ENCODE measurements at places on chromosomes 6 and 20. TPM values are rescaled to one million over a fixed set of nuclear protein-coding genes. Genes with fewer than 3 reads are reported as not detected.

TBX18 gene
- 14.1 TPM for total RNA-seq

SLC16A10 gene
- total RNA-seq = 7.2 TPM

BTNL2 gene
- not detected for total RNA-seq

TOMM34 gene
- total RNA-seq = 65.5 TPM

TP53TG5 gene
- 1.4 TPM for total RNA-seq

KCNB1 gene
- total RNA-seq = 0.86 TPM

EPPIN gene
- total RNA-seq = 2.0 TPM

ZKSCAN4 gene
- 5.6 TPM for total RNA-seq

FILIP1 gene
- 0.62 TPM for total RNA-seq

SASH1 gene
- 125 TPM for total RNA-seq

PSORS1C2 gene
- 0.92 TPM for total RNA-seq

GRCh38 chr20:10853176-10853575, 179.4 kb upstream of the JAG1 start:
- ATAC-seq = no peak

GRCh38 chr6:82419859-82420258, 56.2 kb downstream of the TPBG start:
- no peak for ATAC-seq

GRCh38 chr20:49471397-49471796, 11.1 kb downstream of the KCNB1 start:
- no peak for ATAC-seq

DNA sequence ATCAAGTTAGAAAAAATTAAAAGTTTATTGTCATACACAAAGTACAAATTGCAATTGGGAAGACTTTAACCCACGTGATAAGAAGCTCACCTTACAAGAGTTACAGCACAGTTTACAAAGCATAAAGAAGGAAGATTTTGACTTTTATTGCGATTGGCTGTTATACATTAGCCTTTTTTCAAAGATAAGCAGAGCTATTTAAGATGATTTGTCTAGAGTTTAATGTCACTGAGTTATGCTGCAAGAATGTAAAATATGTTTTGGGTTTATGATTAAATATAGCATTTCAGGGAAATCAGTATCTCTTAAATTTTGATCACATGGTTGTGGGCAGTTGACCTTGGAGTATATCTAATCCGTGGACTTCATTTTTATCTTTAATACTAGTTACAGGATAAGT, 664.2 kb upstream of the PTCHD4 start:
- ATAC-seq = no peak

- no peak for ATAC-seq
Measured at GRCh38 chr20:50144362-50144761, 9.2 kb downstream of the PEDS1 start.

GRCh38 chr6:33000055-33000454, 9.3 kb downstream of the HLA-DOA start:
- ATAC-seq = no peak

DNA sequence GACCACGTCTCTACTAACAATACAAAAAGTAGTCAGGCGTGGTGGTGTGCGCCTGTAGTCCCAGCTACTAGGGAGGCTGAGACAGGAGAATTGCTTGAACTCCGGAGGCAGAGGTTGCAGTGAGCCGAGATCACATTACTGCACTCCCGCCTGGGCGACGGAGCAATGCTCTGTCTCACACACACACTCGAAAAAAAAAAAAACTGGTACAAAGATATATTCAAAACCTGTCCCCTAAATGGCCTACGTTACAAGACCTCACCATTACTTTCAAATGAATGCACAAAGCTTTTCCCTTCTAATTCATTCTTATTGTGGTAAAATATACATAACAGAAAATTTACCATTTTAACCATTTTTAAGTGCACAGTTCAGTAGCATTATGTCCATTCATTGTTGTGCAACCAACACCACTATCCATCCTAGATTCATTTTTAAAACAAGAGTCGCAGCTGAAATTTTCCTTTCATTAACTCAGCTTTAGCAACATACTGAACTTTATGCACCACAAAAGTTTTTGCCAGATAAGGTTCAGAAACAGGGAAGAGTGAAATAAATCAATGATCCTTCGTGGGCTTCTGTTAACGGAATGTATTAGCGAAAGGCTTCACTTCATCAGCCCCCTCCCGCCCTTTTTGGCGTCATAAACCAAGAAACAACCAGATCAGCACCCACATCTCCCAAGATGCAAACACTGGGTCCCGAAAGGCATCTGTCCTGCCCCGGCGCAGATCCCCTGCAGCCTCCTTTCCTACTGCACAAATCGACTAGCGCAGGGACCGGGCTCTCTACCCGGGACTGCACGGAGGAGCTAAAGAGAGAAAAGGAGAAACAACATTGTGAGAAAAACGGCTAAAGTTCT, 825 bp upstream of the FAM135A start:
- peak; percentile 45 for ATAC-seq

GRCh38 chr6:152457949-152458624, 179.1 kb downstream of the SYNE1 start:
- ATAC-seq = no peak

GRCh38 chr6:47700596-47700995, 2.2 kb downstream of the ADGRF4 start:
- no peak for ATAC-seq

- ATAC-seq = no peak
Measured at GRCh38 chr6:12096342-12096741, 84.2 kb downstream of the HIVEP1 start.

- ATAC-seq = no peak
Measured at GRCh38 chr20:59708326-59708725, 104.0 kb downstream of the PHACTR3 start.

GRCh38 chr20:38034108-38034649, 633 bp downstream of the RPRD1B start:
- ATAC-seq = no peak

DNA sequence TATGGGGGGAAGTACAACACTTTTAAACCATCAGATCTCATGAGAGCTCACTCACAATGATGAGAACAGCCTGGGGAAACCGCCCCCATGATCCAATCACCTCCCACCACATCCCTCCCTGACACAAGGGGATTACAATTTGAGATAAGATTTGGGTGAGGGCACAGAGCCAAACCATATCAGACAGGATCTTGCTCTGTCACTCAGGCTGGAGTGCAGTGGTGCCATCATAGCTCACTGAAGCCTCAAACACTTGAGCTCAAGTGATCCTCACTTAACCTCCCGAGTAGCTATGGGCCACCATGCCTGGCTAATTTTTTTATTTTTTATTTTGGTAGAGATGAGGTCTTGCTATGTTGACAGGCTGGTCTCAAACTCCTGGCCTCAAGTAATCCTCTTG, 5.1 kb upstream of the IYD start:
- ATAC-seq = no peak

DNA sequence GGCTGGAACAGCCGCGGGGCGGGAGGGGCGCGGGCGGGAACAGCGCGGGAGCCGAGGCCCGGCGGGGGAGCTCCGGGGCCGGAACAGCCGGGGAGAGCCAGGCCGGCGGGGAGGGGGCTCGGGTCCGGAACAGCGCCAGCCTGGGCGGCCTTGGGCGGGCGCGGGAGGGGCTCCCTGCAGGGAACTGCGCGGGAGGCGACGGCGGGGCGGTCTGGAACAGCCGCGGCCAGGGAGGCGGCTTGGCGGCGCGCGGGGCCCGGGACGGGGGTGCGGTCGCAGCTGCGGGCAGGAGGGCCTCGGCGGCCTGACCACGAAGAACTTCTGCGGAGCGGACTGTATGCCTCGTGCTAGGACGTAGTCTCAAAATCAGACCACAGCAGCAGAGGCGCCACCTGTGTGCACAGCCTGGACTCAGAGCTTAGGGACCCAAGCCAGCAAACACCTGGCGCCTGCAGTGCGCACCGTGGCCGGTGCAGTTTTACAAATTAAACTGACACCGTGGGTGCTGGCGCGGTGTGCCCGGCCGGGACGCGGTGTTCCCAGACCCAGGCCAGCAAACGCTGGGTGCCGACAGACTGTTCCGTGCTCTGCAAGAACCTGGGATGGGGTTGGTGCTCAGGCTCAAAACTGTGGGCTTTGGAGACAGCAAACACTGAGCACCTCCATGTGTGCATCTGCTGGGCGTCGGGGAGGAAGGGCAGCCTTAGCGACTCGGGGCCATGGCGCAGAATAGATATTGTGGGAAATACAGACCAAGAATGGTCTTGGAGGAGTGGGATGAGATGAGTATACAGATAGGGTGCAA, 572 bp downstream of the ZNF341 start:
- ATAC-seq = peak; percentile 80

DNA sequence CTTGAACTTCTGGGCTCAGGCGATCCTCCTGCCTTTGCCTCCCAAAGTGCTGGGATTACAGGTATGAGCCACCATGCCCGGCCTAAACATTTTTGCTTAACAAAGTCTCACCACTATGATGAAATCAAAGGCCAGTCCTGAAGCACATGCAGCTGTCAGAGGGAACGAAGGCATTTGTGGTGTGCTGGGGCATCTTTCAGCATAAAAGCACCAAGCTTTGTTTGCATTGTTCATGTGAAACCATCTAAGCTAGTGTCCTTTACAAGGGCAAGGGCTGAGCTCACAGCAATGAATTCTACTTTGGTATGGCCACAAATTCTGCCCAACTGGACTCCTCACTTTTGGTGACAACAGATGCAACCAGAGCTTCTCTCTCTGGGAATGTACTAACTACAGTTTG, 66.8 kb downstream of the ZFP64 start:
- no peak for ATAC-seq

DNA sequence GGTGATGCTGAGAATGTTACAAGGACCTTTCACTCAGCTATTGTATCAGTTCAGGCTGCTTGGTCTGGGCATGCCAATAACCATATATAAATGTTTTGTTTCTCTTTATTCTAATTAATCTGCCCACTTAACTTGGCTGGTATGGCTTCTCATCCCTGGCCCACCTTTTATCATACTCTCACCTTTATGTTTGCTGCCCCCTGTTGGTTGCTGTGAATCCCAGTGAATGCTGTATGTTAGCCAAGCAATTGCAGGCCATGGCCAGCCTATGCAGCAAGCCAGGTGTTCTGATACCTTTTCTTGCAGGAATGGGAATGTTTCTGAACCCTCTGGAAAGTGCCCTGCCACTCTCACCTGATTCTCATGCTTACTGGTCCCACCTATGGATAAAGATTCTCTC, 54.6 kb downstream of the PCSK2 start:
- no peak for ATAC-seq

DNA sequence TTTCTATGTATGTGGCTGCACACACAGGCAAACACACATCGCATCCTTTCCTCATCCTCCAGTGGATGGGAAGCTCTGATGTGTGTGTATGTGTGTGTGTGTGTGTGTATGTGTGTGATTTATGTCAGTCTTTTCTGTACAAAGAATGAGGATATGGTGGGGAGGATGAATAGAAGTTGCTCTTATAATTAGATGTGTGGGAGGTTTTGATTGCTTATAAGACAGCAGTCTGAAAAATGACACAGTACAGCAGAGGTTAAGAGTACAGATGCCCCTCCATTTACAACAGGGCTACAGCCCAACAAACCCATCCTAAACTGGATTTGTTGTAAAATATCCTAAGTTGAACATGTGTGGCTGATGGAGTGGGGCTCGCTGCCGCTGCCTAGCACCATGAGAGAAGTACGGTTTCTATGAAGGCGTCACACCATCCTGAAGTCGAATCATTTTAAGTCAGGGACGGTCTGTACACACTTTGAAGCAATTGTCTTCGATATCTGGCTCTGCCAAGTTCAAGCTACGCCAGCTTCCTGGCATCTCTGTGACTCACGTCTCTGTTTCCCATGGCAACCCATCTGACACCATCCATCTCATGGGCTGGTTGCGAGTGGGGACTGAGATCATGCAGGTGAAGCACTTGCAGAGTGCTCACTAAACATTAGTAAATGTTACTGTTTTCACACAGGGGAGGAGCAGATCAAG, 252.6 kb downstream of the MYLK4 start:
- no peak for ATAC-seq

- no peak for ATAC-seq
Measured at GRCh38 chr20:37915800-37916570, 13.1 kb downstream of the VSTM2L start.

DNA sequence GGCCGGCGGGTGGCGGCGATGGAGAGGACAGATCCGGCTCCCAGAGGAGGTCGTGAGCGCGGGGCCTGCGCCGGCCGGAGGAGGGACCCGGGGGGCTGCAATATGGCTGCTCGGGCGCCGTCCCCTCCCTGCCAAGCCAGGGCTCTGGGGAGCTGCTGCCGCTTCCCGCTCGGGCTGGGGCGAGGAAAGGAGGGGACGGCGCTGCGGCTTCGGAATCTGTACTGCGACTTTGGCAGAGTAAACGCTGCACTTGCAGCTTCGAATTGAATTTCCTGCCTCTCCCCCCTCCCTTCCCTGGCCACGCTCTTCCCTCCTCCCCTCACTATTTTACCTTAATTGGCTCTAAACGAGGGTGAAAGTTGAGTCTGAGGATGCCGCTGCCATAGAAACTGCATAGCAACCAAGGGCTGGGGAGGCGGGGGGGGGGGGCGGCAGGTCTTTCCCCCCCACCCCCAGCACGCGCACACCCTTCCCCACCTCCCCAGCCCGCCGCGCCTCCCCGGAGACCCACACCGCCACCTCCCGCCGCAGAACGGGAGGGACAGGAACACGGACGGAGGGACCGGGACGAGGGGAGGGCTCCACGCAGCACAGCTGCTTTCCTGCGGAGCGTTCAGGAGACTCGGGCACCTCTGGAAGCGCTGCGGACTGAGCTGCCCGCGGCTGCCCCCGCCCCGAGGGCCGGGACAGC, 93.9 kb downstream of the RNASET2 start:
- ATAC-seq = peak; percentile 89

DNA sequence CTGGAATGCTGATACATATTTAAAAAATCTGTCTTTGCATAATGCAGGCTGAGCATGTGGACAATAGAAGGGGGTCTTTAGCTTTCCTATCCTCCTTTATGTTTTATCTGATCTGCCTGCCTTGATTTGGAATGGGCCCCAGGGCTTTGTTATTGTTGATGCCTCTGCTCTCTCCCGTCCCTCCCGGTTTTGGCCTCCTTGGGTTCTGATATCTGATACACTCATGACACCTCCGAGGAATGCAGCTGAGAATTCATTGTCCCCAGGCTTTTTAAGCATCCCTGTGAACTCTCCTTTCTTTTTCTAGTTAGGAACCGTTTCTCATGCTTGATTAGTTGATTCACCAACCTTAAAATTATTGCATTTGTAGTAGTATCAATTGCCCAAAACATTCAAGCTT, 185.5 kb upstream of the RALGAPA2 start:
- peak; percentile 77 for ATAC-seq

- peak; percentile 40 for ATAC-seq
Measured at GRCh38 chr6:165616116-165616515, 46.9 kb downstream of the PDE10A start.

DNA sequence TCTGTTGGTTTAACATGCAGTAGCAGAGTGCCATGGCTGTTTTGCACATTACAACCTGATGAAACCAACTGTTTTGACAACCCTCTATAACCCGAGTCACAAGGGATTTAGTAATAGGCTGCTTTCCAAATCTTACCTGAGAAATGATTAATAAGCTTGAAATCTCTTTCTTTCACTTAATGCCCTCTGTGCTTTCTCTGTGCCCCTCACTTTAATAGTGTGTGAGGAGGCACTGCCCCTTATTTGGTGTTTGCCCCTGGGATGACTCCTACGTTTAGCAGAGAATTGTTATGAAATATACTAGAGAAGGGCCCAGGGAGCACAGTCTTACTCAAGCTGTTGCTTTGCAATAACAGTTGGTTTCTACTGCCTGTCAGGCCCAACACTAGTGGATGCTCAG, 31.0 kb upstream of the PTCHD4 start:
- no peak for ATAC-seq

GRCh38 chr20:36261389-36262105, 25.3 kb downstream of the AAR2 start:
- no peak for ATAC-seq

GRCh38 chr6:129661536-129662405, 48.2 kb downstream of the ARHGAP18 start:
- ATAC-seq = peak; percentile 54

Measured in motor neuron (in vitro differentiated cells).